Brain microvascular endothelial cell (primary cell): ENCODE measurements at places on chromosomes 7 and 10.
A peak's percentile ranks its signal among the peaks of the same experiment; 100 is the strongest.

GRCh38 chr7:1530946-1531262 lies 402 bp downstream of the MAFK start:
- no peak for DNase-seq

DNA sequence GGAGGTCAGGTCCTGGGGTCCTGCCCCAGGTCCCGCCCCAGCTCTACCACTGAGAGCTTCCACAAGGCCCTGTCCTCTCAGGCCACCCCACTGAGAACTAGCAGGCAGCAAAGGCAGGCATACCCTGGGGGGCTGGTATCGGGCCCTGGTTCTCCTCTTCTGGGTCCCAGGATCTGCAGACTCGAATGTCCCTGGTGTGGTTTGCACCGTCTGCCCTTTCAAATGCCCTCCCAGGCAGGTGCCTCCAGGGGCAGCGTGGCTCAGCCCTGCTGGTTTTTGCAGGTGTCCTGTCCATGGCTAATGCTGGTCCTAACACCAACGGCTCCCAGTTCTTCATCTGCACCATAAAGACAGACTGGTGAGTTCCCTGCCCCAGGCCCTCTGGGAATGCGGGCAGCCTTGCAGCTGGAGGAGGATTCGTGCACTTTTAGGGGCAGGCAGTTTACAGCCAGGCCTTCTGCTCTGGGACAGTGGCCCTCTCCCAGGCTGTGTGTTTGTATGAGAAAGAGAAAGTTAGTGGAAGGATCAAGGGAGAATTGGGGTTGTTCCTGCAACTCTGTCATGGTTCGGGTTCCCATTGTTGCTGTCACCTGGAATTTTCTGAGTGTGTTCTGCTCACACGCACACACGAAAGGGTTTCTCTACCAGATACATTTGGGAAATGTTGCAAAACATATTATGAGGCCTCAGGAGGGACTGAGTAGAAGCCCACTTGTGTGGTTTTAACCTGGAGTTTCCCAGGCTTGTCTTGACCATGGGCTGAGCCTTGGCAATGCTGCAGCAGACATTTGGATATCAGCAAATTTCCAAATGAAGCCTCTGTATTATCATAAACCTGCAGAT lies 5.0 kb downstream of the PPIF start:
- no peak for DNase-seq

DNA sequence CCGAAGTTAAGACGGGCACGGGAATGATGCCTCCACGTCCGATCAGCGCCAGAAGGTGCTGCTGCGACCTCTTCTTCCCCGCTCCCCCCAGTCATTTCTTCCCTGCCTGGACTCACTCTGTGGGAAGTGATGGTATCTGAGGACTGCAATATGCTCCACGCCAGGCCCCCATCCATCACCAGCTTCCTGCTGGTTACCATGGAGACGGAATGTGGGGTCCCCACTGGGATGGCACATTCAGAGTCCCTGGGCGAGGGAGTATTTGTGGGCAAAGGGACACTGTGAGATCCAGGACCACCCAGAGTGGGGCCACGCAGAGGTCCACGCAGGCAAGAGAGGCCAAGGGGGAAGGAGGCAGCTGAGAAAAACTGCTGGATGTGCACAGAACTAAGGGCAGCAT lies 39.7 kb downstream of the CARD11 start:
- DNase-seq: no peak

DNA sequence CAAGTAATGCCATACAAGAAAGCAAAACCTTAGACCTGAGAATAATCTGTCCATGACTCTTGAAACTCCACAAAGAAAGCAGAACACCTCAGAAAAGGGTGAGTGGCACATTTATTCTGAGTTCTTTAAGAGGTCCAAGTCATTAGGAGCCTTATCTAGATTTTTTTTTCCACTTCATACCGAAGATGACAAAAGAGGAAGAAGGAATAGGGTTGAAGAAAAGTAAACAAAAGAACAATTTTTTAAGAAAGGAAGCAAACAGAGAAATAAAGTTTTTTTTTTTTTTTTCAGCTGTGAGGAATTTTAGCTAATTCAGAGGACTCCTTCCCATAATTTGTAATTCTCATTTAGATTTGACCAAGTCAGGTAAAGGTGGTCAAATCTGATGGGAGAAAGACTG lies 13.1 kb upstream of the MTPN start:
- no peak for DNase-seq

- peak; percentile 19 for DNase-seq
Observed at GRCh38 chr7:50693455-50694130, 89.1 kb downstream of the GRB10 start.

- DNase-seq: no peak
Observed at GRCh38 chr10:32347363-32348022, 535 bp upstream of the EPC1 start.

GRCh38 chr10:98427011-98427515 lies 12.1 kb upstream of the PYROXD2 start:
- no peak for DNase-seq

DNA sequence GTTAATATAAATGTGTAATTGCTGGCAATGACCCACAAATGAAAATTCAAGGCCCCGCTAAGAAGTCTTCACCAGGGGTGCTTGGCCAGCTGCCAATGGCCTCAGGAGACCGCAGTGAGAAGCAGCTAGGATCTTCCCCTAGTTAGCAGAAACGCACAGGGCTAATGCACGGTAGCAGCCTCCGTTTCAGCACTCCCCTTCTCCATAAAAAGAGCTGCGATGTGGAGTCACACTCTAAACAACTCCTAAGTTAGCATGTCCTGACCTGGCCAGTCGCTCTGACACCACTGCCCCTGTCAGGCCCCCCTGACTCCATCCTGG lies 139.0 kb downstream of the SEPTIN14 start:
- no peak for DNase-seq

DNA sequence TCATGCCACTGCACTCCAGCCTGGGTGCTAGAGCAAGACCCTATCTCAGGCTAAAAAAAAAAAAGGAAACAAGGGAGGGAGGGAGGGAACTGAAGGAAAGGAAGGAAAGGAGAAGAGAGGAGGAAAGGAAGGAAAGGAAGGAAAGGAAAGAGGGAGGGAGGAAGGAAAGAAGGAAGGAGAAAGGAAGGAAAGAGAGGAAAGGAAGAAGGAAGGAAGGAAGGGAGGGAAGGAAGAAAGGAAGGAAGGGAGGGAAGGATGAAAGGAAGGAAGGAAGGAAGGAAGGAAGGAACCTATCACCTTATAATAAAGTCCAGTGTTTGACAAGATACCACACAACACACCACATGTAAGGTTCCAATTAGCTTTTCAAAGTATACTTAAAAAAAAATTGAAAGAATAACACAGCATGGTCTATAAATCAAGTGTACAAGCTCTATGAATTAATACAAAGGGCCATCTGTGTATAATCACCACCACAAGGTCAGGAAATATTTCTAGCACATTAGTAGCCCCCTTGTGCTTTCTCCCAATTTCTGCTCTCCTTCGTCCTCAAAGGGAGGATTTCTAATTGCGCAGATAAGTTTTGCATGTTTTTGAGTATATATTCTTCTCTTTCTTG lies 26.4 kb downstream of the RNF216 start:
- DNase-seq: no peak

DNA sequence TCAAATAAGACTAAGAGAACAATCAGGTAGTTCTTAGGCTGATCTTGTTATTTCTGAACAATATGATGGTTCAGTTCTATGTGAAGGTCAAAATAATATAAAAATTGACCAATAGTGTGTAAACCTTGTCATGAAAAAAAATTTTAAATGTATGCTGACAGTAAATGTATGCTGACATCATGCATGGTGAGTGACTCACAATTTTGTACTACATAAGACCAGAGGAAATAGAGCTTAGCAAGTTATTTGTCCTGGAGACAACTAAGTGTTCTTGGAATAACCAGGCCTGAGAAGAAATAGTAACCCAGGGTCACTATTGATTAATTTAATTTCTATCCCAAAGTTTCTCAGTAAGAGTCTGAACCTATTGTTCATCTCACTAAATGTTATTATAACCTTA lies 182.2 kb upstream of the PCDH15 start:
- DNase-seq: no peak

GRCh38 chr7:2258661-2259365 lies 16.8 kb downstream of the NUDT1 start:
- no peak for DNase-seq

- DNase-seq: no peak
Observed at GRCh38 chr7:158166386-158167340, 421.0 kb downstream of the PTPRN2 start.

- DNase-seq: no peak
Observed at GRCh38 chr7:44517175-44517574, 24.0 kb downstream of the NPC1L1 start.
